ENCODE measurements at places on chromosomes 2 and 18. TPM values are rescaled to one million over a fixed set of nuclear protein-coding genes. Genes with fewer than 3 reads are reported as not detected.

GRCh38 chr2:51581636-51582267 lies 549.8 kb upstream of the NRXN1 start:
- DNase-seq, result no peak

DNA sequence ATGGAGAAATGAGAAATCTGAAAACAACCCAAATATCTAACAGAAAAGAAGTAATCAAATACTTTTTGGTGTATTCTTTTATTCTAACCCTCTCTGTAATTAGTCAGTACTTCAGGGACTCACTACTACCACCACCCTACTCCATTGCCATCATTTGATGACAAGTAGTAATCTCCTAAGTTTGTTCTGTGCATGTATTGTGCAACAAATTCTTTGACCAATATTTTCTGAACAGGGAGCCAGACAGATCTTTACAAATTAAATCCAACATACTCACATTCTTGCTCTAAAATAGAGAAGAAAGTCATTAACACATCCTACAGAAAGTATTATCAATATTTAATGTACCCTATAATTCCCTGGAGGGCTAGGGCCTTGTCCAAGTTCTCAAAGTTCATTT lies 1416.4 kb downstream of the DSC3 start:
- DNase-seq, result no peak

GRCh38 chr2:168559187-168559586 lies 103.1 kb downstream of the CERS6 start:
- no peak for DNase-seq

DNA sequence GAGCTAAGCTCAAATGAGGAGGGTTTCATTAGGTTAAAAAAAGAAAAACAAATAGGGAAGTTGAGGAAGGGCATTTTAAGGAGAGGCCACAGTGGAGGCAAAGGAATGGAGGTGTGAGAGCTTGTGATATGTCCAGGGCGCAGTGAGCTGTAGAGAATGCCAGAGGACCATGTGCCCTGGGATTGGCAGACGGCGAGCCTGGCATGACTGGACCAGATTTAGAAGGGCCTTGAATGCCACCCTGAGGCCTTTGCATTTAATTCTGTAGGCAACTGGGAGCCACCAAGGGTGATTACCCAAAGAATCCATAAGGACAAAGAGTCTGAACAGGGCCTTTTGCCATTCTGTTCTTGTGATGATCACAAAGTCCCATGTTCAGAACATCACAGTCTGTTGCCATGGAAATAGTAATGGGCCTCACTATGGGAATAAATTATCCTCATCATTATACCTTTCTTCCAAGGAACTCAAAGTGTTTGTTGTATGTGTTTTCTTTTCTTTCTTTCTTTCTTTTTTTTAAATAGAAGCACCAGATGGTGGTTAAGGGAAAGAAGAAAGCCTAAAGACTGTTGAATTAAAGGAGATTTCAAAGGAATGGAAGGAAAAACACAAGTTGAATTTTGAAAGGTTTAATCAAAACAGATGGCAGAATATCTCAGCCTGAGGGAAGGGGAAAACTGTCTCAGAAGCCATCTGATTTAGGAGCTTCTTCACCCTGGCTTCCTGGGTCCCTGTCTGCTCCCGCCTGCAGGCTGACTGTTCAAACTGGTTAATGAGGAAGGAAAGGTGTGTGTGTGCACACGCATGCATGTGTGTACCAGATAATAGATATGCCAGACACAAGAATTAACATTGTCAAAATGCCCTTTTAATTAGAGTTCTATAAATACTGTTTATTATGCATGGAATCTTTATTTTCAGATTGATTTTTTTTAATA lies 31.6 kb upstream of the NCOA1 start:
- no peak for DNase-seq

- DNase-seq, result no peak
These were observed 149.2 kb downstream of the DYSF start for GRCh38 chr2:71602581-71602980.

The SERPINB3 gene
- total RNA-seq, result not detected

The INO80B gene
- 52.9 TPM for total RNA-seq

- no peak for DNase-seq
These were observed 1.7 kb downstream of the EML4 start for GRCh38 chr2:42170619-42171395.

GRCh38 chr2:172859581-172860335 lies 124.1 kb downstream of the RAPGEF4 start:
- no peak for DNase-seq

GRCh38 chr18:8260319-8260718 lies 348.9 kb upstream of the RAB12 start:
- no peak for DNase-seq

GRCh38 chr2:149225446-149225845 lies 104.9 kb upstream of the LYPD6 start:
- no peak for DNase-seq

The CASP10 gene
- total RNA-seq, result 10.4 TPM

- DNase-seq, result no peak
These were observed 35.8 kb downstream of the HS1BP3 start for GRCh38 chr2:20615068-20615465.

The PCARE gene
- total RNA-seq, result not detected

Measured in CD8-positive, alpha-beta T cell (primary cell).